ENCODE measurements at places on chromosomes 3 and 15.

- no peak for DNase-seq
Measured at GRCh38 chr15:48470096-48470495, 138.9 kb downstream of the DUT start.

GRCh38 chr3:98454929-98455328 is 8.1 kb upstream of the OR5K1 start:
- no peak for DNase-seq

GRCh38 chr15:85443593-85444087 is 63.2 kb downstream of the AKAP13 start:
- DNase-seq = no peak

DNA sequence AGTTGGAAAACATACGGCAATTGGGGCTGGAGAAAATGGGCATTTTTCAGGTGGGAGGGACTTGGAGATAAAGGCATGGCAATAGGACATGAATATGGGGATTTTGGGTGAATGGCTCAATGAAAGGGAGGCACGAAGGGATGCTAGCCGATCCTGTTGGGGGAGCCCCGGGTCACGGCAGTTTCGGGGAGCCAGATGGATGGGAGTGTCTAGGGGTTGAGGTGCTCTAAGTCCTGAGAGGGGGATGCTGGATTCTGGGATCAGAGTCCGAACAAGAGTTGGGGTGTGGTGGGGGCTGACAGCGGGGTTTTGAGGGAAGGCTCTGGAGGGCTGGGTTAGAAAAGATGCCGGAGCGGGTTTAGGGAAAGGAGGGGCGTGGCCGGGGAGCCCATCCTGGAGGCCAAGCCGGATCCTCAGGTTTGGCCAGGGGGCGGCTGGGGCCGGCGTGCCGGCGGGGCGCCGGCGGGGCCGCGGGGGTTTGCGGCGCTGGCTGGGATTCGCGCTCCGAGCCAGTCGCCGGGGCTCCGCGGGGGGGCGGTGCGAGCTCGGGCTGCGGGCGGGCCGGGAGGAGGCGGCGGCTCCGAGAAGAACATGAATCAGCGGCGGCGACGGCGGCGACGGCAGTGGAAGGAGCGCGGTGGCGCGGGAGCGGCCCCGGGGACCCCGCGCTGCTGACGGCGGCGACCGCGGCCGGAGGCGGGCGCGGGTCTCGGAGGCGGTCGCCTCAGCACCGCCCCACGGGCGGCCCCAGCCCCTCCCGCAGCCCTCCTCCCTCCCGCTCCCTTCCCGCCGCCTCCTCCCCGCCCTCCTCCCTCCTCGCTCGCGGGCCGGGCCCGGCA is at the start of gene TYRO3:
Gene TYRO3 (plus strand): TSS at position 813 of the 839 bp plus-strand sequence. CDS start 46 bp downstream, outside the sequence.
- peak; percentile 78 for DNase-seq

GRCh38 chr15:89150287-89150686 is 62.0 kb downstream of the ABHD2 start:
- no peak for DNase-seq

GRCh38 chr3:131802029-131802428 is 232.8 kb downstream of the CPNE4 start:
- no peak for DNase-seq

DNA sequence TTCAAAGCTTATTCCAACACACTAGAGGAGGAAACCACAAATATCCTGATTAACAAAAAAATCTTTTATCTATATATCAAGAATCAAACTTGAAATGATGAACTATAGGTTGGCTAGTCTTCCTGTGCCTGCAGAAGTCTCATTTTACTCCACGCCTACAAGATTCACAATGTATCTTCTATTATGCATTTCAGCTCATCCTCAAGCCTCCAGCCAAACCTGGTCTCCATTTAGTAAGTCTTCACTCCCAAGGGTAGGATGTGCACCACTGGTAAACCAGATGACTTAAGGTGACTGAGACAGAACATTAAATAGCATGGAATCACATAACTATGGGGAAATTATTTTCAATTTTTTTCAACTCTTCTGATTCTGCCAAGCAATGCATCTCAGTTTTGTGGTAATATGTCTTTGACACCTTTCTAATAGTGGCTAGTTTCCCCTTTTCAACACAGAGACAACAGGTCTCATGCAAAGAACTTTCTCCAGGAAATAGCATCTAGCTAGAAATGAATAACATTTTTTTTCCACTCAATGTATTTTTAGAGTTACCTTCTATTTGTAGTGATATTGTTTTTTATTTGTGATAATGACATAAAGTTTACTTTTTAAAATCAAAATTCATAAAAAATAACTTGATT is 166.9 kb downstream of the TNIK start:
- no peak for DNase-seq

DNA sequence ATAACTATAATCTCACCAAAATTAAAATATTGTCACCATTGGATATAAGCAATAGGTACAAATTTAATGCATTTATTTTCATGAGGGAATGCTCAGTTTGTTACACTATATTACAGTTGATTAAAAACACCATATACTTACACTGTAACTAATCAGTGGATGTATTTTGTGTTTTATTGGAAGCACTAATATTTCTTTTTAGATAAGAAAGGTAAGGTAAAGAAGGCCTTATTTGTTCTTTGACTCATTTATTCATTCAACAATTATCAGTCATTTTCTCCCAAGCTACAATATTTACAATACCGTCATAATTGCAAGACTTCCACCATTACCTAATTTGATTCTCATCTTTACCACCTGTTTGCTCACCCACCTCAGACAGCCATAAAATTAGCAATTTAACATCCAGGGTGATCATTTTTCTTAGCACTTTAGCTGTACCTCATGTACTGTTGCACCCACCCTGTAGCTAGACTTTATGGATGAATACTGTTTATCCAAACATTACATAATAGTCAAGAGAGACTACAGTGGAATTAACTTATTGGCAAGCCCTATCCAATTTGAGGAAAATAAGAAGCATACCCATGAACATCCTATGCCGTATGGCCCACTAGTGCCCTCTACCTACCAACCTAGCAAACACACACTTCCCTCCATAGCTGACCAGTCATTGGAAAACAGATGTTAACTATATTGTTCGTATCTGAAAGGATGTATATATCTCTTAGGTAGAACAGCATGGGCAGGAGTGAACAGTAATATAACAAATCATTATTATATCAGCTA is 229.6 kb downstream of the BBX start:
- DNase-seq = no peak

DNA sequence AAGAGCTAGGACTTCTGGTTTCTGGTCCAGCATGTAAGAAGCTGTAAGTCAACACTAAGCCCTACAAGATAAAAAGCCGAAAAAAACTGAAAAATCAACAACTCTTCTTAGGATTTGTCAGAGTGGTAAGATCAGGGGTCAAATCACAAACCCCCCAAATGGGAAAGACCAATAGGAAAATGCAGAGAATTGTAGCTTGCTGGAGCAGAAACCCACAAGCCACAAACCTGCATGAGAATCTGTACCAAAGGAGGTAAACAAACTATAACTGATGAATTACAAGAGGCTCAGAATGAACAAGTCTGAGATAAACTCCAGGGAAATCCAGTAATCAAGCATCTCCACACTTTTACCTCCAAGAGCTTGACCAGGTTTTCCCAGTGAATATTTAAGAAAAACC is 36.0 kb downstream of the RFX7 start:
- DNase-seq = no peak

DNA sequence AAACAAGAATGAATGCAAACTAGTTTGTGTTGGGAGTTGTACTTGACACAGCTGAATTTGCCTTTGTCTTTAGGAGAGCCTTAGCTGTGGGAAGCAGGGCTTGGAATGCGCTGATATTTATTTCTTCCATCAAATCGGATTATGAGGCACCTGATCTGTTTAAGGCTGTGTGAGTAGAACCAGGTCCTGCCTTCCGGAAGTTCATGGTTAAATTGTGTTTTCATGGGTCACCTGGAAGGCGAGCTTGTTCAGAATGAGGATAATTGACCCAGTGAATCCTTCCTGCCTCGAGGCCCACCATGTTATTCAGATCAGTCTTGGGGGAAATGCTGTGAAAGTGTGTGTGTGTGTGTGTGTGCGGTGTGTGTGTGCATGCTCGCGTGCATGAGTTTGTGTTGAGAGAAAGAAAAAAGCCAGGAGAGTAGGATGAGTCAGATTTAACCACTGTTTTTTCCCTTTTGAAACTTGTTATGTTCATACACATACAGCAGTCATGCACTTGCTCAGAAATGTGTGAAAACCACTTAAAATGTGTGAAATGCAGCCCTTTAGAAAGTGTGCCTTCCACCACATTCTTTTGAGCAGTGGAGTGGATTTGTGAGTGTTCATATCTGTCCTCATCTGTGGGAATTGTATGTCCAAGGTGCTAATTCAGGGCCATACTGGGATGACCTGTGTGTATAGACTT is 36.7 kb downstream of the SMAD3 start:
- no peak for DNase-seq

- DNase-seq = no peak
Measured at GRCh38 chr3:72033666-72034428, 248.9 kb upstream of the PROK2 start.

- no peak for DNase-seq
Measured at GRCh38 chr3:49998326-49998725, 58.4 kb downstream of the RBM6 start.

DNA sequence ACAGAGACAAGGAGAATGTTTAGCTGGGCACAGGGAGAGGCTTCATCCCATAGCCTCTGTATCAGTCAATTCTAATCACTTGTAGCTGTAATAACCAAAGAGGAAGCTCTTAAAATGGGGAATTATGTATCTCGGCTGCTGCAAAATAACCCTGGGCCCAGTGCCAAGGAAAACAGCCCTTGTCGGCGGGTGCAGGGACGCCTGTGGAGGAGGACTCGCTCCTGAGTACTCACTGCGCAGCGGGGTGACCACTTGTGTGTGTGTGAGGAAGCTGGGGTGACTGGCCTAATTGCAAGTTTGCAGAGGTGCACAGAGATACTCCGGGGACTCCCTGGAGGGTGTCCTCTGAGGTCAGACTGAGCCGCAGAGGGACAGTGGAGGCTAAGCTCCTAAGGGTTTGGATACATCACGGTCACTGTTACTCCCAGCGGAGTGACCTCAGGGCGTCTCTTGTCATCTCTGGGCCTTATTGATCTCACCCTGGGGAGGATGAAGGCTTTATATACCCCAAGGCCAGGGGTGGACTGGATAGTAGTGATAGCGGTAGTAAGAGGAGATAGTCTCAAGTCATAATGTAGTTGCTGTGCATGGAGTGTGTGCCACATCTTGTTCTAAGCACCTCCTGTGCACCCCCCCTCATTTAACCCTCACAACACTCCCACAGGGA is 37.2 kb downstream of the SLC6A6 start:
- peak; percentile 84 for DNase-seq

DNA sequence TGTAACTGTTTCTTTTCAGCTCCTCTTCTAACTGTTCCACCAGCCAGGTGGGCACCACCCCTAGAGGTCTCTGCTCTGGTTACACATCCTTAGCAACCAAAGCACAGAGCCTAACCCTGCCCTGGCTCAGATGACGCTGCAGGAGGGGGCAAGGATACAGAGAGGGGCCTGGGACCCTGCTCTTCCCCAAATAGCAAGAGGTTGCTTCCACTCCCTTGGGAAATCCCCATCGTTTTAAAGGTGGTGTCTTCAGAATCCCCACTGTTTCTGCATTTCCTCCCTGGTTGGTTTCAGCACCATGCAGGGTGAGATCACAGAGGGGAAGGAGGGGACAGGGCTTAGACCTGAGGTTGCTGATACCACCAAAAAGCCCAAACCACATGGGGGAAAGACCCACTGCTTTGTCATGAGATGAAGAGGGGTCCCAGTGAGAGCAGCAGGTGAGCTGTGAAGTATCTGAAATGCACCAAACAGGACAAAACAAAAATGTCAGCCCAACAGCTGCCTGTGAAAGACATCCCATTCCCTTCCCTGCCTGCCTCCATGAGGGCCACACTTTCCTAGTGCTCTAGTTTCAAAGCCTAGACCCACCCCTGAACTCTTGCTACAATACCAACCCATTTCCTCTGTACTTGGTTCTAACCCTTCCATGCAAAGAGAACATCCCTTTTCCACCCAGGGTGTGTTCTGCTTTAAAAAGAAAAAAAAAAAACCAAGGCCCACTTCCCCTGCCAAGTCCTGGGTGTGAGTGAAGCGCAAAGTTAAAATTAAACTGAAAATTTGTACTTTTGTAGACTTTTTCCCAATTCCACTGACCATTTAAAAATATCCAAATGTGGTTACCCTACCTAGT is 29.0 kb downstream of the ANP32A start:
- DNase-seq = no peak

GRCh38 chr3:194304186-194304917 is 46.8 kb downstream of the CPN2 start:
- DNase-seq = no peak

- DNase-seq = no peak
Measured at GRCh38 chr3:102124704-102125103, 275.4 kb downstream of the NFKBIZ start.

DNA sequence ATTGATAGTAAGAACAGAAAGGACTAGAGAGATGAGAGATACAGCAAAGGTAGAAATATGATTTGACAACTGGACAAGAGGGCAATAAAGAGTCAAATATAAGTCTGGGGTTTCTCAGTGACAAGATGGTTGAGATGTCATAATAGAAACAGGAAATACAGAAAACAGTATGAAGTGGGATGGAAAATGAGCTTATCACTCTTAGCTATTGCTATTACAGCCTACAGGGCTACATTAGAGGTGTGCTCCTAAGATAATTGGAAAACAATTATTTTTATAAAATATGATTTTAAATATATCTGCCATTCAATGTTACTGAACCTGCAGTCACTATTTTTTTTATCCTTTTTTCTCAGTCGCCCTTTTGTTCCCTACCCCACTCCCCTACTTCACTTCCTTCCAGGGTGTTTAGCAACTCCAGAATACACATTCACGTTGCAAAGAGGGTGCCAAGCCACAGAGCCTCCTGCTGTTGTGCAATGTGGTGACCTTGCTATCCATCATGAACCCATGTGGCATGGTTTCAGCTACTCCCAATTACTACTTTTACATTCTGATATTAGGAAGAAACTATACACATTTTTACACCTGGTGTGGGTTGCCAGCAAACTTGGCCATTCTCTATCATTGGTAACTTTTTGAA is 6.0 kb downstream of the NRG4 start:
- no peak for DNase-seq

GRCh38 chr3:126545544-126545943 is 13.2 kb downstream of the C3orf22 start:
- no peak for DNase-seq

DNA sequence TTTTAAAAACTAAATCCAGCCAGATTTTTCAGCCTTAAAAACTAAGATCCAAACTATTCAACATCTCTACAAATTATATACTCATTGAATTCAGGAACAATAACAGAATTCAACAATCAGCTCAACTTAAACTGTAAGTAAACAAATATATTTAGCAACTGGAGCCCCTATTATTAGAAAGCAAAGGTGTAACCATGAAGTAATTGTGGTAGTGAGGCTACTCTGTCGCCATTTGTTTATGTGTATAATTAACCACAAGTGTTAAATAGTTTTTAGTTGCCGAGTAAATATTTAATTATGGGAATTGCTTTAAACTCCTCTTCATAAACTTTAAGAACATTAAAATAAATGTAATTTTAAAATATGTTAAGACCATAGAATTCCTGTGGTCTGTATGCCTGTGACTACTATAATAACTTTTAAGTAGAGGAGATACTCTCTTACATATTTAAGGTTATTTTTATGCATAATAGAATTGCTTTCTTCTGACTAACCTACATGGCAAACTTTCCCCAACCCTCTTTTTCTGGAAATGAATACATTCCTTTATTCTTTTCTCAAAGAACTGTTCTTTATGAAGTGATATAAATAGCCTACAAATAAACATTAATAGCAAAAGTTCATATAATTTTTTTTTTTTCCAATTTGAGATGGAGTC is 51.2 kb downstream of the MFN1 start:
- DNase-seq = no peak

GRCh38 chr3:5092018-5092417 is 30.1 kb upstream of the ARL8B start:
- DNase-seq = no peak
